Amniotic stem cell (primary cell): ENCODE measurements at places on chromosomes 16 and 17.

- no peak for DNase-seq
Observed at GRCh38 chr17:81125573-81126081, 39.7 kb upstream of the PVALEF start.

DNA sequence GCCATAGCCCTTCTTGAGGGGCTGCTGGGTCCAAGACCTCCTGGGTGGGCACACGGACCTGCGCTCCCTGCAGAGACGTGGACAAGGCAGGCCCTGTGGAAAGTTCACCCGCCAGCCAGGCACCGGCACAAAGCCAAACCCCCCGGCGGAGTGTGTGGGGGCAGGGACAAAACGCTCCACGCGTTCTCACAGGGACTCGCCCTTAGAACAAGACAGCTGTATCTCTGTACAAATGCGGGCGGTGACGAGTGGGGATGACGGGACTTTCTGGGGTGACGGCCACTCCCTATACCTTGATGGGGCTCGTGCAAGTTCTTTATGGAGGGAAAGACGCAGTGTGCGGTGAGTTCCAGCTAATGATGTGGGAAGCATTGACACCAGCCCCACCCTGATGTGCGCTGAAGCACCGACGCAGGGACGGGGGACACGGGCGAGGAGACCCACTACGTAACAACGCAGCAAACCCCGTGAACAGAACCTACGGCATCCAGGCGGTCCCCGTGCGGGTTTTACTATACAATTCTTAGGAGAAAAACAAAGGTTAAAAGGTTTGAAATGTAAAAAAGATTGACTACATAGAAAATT, 49.4 kb downstream of the LMF1 start:
- no peak for DNase-seq

- no peak for DNase-seq
Observed at GRCh38 chr17:45361976-45362375, 45.2 kb upstream of the MAP3K14 start.

GRCh38 chr16:60485872-60486489, 1550.3 kb downstream of the CDH8 start:
- DNase-seq: no peak

- DNase-seq: no peak
Observed at GRCh38 chr17:75288770-75289114, 491 bp downstream of the SLC25A19 start.

- no peak for DNase-seq
Observed at GRCh38 chr17:36899250-36900159, 37.8 kb upstream of the LHX1 start.

- DNase-seq: no peak
Observed at GRCh38 chr17:31401456-31402254, 10.2 kb downstream of the RAB11FIP4 start.

DNA sequence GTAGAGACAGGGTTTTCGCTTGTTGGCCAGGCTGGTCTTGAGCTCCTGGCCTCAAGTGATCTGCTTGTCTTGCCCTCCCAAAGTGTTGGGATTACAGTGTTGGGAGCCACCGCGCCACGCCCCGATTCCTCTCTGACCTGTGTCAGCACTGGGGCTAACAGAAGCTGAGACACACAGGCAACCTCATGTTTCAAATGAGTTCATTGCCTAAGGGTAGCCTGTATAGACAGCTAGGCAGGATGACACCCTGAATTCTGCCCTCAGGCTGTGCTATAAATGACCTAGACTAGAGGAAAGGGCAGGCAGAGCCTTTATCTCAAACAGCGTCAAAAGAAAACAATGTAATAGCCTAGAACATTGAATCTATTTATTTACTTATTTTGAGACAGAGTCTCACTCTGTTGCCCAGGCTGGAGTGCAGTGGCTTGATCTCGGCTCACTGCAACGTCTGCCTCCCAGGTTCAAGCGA, 2.3 kb upstream of the CDK3 start:
- DNase-seq: no peak

DNA sequence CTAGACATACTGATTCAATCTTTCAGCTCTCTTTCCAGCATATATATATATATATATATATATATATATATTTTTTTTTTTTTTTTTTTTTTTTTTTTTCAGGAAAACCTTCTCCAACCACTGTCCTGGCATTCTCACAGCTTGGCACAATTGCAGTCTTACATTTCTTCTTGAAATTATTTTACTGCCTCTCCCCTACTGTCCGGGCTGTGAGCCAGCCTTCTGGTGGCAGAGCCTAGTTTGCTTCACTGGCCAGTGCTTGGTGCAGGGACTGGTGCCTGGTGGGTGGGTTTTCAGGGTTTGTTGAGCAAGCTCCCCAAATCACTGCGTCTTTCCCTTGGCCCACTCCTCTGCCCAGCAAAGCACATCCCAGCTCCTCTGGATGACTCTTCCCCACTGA, 28.5 kb downstream of the PRSS54 start:
- no peak for DNase-seq

- DNase-seq: no peak
Observed at GRCh38 chr16:7344830-7345780, 12.5 kb downstream of the RBFOX1 start.

GRCh38 chr16:78289844-78290277, 190.4 kb downstream of the WWOX start:
- no peak for DNase-seq

- DNase-seq: no peak
Observed at GRCh38 chr17:40089077-40089895, 11.1 kb downstream of the NR1D1 start.

- DNase-seq: no peak
Observed at GRCh38 chr16:10036956-10037355, 145.3 kb downstream of the GRIN2A start.
